T-helper 2 cell treated with Interferon-gamma antibody and Interleukin-4, amounts not matched to agents 5 μg/mL and 100 μg/mL, for 36 hours (primary cell): ENCODE measurements at places on chromosomes 6 and 20.

DNA sequence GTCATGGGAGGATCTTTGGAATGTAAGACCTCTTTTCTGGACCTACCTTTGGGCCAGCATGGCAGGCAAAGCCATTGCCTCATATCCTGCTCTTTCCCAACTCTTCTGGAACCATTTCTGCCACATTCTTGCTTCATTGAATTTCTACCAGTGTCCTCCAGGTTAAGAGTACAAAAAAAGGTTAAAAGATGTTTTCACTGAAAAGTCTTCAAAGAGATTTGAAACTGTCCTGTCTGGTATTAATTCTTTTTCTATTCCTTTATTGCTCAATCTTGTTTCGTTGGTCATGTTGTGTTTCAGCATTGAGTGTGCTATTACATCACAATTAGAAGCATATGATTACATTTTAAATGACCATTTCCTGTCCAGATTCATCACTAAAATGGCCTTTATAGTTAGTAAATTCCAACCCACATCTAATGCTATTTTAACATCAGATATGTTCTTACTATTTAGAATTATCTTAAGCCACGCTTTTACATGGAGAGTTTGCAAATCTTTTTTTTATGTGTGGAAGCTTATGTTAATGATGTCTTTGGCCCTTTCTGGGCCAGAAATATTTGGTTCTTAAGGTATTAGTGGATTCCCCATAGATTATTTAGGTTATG lies 450.9 kb downstream of the GJA1 start:
- no peak for DNase-seq

GRCh38 chr6:159061805-159062563 lies 17.2 kb upstream of the TAGAP start:
- DNase-seq = no peak

- no peak for DNase-seq
These were observed 6.6 kb downstream of the CDC25B start for GRCh38 chr20:3802524-3803239.

DNA sequence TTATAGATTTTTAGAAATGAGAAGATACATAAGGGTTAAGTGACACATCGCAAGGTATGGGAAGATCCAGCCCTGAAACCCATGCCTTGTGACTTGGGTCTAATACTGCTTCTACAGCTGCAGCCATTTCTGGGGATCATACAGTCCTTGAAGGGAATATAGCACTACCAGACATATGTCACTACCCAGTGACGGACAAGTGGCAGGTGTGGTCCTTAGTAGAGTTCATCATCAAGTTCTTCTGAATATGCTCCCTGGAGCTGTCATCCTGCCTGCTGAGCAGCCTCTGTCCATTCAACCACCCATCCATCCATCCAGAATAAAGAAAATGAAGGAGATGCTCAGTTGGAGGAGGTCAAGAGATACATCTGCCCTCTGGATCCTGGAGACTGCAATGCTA lies 118.6 kb upstream of the ASF1A start:
- DNase-seq = no peak

DNA sequence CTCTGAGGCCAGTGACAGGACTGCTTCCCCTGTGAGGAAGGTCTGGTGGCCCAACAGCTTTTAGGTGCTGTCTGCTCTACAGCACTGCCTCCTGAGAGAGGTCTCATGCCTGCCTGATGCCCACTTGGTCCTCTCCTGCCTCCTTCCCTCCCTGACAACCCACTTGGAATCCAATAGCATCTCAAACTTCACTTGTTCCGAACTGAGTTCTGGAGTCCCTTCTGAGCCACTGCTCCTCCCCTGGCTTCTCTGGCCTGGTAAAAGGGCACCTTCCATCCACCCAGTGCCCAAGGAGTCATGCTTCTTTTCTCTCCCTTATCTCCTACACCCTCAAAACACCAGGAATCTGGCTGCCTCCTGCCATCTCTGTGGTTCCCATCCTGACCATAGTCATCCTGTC lies 1.9 kb downstream of the MAVS start:
- DNase-seq = no peak
